ENCODE measurements at places on chromosomes 6 and 20.

DNA sequence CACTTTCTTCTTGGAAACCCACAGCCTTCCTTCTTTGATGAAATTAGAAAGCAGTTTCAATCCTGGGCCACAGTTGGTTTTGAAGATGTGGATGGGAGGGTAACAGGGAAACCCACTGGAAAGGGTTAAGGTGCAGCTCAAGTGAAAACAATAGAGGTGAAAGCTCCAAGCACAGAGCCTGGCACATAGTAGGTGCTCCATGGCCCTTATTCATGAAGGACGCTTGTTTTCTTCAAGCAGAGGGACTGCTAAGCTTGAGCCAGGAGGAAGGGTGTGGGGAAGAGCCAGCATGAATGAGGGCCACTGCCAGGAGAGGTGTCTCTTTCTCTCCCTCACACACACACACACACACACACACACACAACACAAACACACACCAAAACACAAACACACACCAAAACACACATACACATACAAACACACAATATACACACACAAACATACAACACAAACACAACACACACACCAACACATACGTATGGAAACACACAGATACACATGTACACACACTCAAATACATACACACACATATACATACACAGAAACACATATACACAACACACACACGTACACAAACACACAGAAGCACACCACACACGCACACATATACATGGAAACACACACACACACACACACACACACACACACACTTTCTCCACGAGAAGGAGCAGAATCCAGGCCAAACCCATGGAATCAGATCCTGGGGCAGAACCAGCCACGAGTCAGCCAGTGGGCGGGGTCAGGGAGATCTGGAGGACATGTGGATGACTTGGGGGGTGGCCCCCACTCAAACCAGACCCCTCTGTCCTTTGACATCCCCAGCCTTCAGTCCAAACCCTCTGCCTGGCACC lies 23.7 kb upstream of the RBPJL start:
- DNase-seq, result no peak

- no peak for DNase-seq
These were observed 132.2 kb downstream of the SH3BGRL2 start for GRCh38 chr6:79763301-79763700.

- no peak for DNase-seq
These were observed 16.5 kb downstream of the PEDS1 start for GRCh38 chr20:50136822-50137599.

DNA sequence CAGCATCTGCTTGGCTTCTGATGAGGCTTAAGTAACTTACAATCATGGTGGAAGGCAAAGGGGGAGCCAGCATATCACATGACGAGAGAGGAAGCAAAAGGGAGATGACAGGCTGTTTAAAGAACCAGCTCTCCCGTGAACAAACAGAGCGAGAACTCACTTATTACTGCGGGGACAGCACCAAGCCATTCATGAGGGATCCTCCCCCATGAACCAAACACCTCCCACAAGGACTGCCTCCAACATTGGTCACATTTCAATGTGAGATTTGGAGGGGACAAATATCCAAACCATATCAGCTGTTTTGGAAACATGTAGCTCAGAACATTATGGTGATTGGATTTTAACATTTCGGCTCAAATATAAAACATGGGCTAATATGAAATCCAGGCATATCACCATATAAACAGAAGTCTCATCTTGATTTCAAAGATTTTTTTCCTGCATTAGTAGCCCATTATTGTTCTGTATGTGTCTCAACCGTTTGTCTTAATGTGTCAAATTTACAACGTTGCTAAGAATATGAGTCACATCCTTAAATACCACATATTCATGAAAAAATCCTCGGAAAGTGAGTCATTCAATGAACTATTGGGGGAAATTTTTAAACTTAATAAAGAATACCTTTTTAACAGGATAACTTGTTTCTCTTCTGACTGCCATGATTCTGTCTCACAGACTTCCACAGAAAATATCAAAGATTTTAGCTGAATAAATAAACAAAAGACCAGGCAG lies 894.3 kb downstream of the TFAP2A start:
- peak; percentile 75 for DNase-seq

DNA sequence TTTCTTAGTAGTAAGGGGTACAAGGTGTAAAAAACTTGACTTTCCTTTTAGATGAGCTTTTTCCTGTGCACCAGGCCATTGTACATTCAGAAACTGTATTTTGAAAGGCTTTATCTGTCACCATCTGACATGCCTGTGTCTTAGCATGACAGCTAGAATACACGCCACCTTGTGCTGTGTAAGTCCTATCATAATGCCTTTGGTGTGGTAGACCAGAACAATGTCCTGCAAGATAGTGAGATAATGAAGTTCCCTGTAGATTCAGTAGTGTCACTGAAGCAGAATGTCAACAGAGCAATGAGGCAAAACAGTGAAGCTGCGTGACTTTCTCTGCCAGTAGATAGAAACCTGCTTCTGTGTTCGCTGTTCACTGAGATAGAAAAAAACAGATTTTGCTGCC lies 105.8 kb downstream of the JAG1 start:
- no peak for DNase-seq

GRCh38 chr6:44073612-44074438 lies 53.4 kb downstream of the MRPL14 start:
- no peak for DNase-seq

DNA sequence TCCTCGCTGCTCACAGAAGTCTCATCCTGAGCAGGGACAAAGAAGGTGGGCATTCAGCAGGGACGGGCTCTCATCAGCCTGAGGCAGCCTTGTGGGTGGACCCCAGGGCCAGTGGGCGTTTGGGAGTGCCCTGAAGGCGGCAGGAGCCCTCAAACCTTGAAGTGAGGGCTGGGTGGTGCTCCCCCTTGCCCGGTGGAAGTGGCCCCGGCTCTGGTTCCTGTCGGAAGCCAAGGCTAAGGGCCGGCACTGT lies 110.5 kb downstream of the NOL4L start:
- DNase-seq, result no peak

GRCh38 chr6:155261111-155261900 lies 2.5 kb upstream of the CLDN20 start:
- DNase-seq, result no peak

GRCh38 chr20:25382704-25383370 lies 7.8 kb downstream of the ABHD12 start:
- DNase-seq, result no peak

DNA sequence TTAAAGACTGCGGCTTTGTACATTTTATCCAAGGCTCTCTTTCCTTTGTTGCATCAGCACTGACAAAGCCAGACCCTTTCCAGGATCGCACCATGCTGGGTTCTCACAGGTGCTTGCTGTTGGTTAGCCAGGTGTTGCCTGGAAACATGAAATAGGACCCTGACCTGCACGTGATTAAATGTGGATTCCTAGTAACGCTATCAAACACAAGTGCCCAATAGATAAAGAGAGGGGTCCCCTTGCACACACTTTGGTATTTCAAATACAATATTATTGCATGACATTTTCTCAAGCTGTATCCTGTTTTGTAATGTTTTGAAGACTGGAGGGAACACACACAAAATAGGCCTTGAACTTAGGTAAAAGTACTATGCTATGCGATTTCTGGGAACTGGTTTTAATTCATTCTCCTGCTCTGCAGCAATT lies 73.3 kb downstream of the AKAP12 start:
- no peak for DNase-seq

DNA sequence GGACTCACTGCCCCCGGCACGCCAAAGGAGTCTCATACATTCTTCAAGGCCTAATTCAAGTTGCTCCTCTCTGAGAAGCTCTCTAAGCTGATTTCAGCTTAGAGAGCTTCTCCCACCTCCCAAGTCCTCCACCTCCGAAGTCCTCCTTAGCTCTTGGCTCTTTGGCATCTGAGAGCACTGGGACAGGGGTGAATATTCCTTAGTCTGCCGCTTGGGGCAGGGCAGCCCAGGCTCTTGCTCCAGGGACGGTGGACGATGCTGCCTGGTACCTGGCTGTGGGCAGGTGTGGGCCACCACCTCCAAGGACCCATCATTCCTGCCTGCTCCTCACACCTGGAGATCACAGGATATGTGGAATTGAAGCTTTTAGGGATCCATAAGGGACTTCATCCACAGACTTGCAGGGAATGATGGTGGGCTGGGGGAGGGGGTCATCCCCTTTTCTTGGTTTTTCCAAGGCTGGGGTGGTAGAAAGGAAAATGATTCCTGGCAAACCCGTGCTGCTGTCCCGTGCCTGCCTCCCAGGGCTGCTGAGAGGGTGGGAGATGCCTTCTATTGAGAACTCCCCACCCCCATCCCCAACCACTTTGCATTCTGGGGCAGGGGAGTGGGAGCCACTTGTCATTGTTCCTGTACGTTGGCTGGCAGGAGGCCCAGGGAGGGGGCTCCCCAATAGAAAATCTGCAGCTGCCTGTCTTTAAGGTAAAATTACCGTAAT lies 57.4 kb downstream of the ARHGAP40 start:
- DNase-seq, result no peak

- DNase-seq, result no peak
These were observed 226.4 kb upstream of the SOX4 start for GRCh38 chr6:21367148-21367547.

GRCh38 chr6:158560836-158561320 lies 987 bp downstream of the TMEM181 start:
- no peak for DNase-seq

DNA sequence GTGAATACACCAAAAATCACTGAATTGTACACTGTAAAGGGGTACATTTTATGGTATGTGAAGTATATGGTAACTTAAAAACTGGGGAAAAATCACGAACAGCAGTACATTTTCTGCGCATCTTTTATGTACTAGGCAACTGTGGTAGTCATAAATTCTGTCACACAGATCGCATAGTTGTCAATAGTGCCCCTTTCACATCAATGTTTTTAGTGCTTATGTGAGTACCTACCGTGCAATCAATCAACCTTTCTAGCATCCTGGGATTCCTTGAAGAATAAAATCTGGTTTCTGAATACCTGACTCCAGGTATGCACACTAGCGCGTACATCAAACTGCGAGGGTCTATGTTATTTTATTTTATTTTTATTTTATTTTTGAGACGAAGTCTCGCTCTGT lies 637 bp upstream of the RPF2 start:
- DNase-seq, result no peak

DNA sequence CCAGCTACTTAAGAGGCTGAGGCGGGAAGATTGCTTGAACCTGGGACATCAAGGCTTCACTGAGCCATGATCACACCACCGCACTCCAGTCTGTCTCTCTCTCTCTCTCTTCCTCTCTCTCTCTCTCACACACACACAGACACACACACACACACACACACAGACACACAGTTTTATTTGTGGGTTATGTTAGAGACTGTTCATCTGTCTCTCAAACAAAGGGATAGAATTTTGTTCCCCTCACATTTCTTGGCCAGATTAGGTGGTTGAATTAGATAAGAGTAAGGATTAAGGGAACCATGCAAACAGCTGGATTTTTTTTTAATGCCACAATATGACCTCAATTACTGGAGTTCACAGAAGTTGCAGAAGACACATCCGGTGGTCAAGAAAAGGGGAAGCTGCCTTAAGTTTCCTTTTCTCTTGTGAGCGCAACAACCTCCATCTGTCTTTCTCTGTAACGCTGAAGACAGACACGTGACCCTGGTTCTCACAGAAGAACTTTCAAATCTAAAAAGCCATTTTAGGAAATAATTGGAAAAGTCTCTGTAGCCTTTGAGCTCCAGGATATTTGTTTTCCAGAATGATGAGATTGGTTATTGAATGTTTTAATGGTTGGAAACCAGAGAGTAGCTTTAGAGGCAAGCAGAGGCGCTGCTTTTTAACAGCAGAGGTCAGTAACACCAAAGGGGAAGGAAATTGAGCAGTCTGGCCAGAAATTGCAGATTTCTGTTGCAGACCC lies 32.9 kb upstream of the LGSN start:
- peak; percentile 14 for DNase-seq

DNA sequence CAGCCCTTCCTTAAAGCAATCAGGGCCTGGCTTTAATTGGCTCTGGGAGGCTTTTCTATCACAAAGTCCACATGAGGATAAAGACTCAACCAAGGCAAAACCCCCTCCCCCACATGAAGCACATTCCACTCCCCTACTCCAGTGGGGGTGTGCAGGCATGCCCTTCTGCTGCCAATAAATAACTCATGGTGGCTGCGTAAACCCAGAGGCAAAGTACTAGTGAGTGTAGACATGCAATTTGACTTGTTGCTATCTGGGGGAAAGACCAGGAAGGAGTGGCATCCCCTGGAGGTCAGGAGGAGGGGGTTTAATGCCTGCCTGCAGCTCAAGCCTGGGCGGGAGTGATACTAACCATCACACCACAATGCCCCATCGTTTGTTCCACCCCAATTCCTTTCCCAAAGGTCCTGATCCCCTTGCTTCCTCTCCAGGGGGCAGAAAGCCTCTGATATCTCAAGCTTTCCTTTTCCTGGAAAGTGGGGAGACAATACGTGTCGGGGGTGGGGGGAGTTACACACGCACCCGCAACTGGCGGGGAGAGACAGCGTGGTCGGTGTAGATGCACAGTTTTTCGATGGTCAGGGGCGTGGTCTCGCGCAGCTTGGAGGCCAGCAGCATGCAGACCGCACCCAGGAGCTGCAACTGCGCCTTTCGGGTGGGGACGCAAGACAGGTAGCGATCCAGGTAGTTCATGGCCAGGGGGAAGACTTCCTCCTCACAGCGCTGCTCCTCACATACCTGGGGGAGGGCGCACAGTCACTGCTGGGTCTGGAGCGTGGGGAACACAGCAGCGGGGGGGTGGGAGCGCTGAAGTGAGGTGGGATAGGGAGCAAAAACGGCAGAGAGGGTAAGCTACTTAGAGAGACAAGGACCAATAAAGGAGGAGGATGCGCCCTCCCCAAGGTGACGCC lies 1.5 kb downstream of the CCND3 start:
- DNase-seq, result no peak

DNA sequence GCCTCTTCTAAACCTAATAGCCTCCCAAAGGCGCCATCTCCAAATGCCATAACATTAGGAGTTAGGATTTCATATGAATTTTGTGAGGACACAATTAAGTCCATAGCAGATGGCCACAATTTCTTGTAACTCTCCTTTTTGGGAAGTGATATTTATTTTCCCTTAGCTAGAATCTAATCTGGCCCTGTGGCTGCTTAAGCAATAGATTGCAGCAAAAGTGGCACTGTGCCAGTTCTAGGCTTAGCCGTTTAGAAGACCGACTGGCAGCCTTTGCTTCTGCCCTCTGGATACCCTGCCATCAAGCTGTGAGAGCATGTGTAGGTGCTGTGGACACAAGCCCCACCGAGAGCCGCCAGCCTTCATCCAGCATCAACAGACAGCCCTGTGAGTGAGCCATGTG lies 15.9 kb upstream of the ADGB start:
- DNase-seq, result no peak

GRCh38 chr6:151167034-151167433 lies 72.7 kb upstream of the AKAP12 start:
- DNase-seq, result no peak
